ENCODE measurements at places on chromosomes 3 and 15.

GRCh38 chr3:186525369-186526255 lies 18.6 kb downstream of the CRYGS start:
- DNase-seq = no peak

DNA sequence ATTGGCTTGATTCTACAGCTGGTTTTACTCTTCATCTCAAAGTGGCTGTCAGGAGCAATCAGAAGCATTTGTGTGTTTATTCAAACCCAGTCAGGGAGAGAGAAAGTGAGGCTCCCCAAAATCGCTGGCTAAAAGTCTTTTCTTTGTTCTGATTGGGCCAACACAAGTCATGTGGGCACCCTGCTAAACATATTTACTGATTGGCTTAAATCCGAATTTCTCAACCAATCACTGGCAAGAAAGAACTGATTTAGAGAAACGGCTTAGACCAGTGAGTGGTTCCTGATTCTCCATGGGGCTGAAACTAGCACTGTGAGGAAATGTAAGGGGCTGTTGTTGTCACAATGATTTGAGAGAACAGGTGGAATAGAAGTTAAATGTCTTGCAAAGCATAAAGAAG lies 98.9 kb upstream of the PDZRN3 start:
- no peak for DNase-seq

GRCh38 chr15:50881121-50882048 lies 27.1 kb upstream of the AP4E1 start:
- no peak for DNase-seq

GRCh38 chr3:70273492-70273891 lies 38.9 kb downstream of the MDFIC2 start:
- DNase-seq = no peak

- DNase-seq = no peak
Measured at GRCh38 chr15:63090472-63090871, 31.2 kb upstream of the LACTB start.

GRCh38 chr15:64542091-64542490 lies 81.7 kb downstream of the ZNF609 start:
- no peak for DNase-seq

- no peak for DNase-seq
Measured at GRCh38 chr3:112333002-112333380, at the start of gene CD200. Gene CD200, plus strand, starts transcription at chr3:112333156. Its CDS starts 57 bp downstream, at chr3:112333213.

GRCh38 chr3:58612830-58613229 lies 35.6 kb upstream of the FAM107A start:
- no peak for DNase-seq

DNA sequence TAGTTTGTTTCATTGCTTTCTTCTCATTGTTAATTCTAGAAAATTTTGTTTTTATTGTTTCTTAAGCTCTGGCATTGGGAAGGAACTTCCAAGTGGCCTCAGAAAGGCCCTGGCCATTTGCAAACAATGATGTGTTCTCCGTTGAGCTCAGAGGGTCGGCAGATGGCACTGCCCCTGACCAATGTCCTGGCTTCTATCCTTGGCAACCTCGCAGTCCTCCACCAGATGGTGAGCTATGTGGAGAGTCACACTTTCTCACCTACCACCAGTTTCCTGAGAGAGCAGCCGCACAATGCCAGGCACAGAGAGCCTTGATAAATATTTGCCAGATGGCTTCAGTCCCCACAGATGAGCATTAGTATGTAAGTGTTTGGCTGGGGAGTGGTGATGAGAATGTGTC lies 343.7 kb downstream of the EPHB1 start:
- DNase-seq = no peak

GRCh38 chr3:32849046-32849445 lies 31.2 kb downstream of the TRIM71 start:
- no peak for DNase-seq

DNA sequence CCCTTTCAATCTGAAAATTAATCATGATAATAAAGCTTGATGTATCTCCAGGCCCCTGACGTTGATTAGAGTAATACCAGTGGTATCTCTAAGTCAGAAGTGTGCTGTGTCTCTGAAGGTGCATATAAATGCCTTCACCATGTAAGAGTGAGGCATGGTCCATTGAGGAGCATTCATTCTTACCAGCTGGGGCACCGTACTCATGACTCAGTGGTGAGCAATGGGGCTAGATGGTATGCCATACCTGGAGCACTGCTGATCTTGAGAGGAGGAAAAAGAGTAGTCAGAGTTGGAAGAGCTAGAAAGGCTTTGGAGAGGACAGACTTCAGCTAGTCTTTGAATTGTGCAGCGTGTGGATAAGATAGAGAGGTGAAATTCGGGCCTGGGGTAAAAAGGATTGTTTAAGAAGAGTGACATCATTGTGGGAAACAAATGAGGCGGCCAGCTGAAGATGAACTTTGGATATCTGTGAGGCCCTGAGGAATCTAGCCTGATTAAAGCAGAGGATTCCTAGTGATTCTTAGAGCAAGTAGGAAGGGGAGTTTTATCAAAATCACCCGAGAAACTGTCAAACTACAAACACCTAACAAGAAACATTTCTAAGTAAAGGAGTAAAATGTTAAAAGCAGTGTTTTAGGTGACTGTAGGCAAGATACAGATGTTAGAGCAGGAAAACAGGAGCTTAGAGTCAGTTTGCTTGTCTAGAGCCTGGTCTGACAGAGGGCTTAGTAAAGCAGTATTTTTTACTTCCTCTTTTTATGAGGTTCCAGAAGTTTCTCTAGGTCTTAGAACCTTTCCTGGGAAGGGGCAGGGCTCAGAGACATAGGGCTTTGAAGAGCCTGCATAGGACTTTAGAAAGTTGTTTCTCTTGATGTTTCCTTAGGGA lies 13.6 kb downstream of the TMOD3 start:
- DNase-seq = no peak

DNA sequence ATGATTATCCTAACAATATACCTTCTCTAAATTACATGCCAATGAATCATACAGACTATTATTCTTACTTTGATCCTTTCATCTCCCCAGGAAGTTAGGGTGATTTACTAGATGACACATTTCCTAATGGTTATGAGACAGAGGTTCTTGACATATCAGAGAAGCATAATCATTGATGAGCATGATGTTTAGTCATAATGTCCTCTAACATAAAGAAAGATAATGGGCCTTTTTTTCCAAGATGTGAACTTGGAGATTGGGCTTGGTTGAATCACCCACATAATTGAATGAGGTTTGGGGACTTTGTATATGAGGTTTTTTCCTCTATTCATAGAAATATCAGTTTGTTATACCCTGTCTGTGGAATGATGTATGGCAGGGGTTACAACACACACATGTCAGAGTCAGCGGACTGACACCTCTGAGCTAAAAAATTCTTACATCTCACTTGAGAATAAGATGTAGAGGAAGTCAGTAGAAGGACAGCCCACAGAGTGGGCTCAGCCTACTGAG lies 69.7 kb upstream of the DCBLD2 start:
- no peak for DNase-seq

DNA sequence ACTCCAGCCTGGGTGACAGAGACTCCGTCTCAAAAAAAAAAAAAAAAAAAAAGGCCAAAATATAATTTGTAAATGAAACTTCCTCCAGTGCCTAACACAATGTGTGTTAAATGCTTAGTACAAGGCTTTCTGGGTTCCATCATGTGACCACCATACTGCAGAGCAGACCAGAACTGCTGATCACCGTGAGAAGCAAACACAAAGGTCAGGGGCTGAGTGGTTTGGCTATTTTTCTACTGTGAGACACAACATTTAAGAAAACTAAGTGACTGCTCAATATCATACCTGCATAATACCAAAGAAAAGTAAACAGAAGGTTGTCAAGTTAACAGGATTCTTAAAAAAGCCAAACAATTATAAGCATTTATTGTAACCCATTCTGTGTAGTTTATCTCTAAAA lies 13.2 kb downstream of the ABCC5 start:
- DNase-seq = no peak

- no peak for DNase-seq
Measured at GRCh38 chr15:41971089-41971894, 1.1 kb downstream of the EHD4 start.

GRCh38 chr3:123720638-123721037 lies 135.8 kb upstream of the HACD2 start:
- DNase-seq = no peak

- DNase-seq = no peak
Measured at GRCh38 chr15:57393061-57393460, 16.8 kb downstream of the CGNL1 start.

DNA sequence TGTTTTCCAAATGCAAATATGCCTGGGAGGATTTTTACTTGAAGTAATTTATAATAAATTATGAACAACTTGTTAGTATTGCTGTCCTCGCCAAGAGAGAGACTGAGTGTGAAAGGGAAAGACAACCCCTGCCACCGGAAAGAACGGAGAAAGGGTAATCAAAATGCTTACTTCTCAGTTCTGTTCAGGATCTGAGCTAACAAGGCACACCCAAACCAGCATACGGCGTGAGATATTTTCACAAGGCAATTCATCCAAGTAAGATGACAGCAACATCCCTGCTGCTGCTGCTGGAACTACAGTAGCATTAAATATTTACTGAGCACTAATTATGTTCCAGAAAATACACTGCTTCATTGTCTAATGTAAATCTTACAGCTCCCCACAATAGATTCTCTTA lies 96.1 kb downstream of the KBTBD8 start:
- no peak for DNase-seq

DNA sequence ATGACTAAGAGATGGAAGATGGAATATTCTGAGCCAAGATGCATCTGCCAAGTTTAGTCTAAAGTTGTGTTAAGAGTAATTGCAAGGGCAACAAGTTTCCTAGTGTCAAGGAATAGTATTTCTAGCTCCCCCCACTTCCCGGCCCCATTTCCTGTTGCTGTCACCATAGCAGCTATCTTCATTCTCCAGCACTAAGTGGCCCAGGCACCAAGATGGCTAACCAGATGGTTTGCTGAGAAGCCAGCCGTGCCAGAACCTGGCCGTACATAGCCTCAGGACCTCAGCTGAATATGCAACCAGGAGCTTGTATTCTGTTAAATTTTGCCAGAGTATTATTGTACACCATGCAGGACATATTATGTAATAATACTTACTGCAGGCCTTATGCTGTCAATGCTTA lies 108.8 kb upstream of the UMPS start:
- DNase-seq = no peak

- DNase-seq = no peak
Measured at GRCh38 chr3:78235841-78236240, 1195.9 kb downstream of the ROBO2 start.

GRCh38 chr15:95690631-95691340 lies 639.7 kb upstream of the NR2F2 start:
- no peak for DNase-seq

DNA sequence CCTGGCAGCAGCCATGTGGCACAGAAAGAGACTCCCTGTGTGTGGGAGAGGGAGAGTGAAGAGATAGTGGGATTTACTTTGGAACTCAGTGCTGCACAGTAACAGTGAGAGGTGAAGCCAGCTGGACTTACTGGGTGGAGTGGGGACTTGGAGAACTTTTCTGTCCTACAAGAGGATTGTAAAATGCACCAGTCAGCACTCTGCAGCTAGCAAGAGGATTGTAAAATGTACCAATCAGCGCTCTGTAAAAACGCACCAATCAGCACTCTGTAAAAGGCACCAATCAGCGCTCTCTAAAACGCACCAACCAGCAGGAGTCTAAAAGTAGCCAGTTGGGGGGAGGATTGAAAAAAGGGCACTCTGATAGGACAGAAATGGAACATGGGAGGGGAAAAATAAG lies 688.8 kb upstream of the ALCAM start:
- no peak for DNase-seq

- no peak for DNase-seq
Measured at GRCh38 chr3:94001191-94001590, 21.2 kb downstream of the ARL13B start.

GRCh38 chr3:10366651-10367101 lies 45.8 kb upstream of the SEC13 start:
- DNase-seq = no peak

All from cortex of kidney (tissue), 1 donor.